ENCODE measurements at places on chromosomes 11 and 22. TPM values are rescaled to one million over a fixed set of nuclear protein-coding genes. Genes with fewer than 3 reads are reported as not detected.

DNA sequence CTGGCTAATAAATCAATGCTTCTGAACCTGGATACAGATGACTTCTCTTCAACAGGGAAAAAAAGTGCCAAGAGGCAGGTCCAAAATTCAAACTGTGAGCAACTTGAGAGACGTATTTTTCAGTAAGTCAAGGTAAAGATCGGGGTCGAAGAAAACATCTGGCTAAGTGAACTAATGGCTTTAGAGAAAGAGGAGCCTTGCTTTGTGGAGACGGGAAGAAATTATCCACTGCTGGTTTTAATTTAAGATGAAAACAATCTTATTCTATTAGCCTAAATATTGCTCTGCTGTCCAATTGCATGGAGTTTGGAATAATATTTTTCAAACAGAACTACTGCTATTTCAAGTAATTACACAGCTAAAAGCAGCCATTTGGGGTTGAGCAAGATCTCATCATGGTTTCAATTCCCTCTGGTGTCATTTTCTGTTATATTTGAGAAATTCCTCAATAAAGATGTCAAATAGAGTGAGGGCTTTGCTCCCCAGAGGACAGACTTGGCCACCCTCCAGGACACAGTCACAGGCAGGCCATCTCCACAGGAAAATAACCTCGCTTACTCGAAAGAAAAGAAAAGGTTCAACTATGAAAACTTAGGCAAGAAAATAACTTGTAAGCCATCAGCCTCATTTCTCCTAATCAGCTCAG, 29.8 kb downstream of the SCUBE1 start:
- no peak overlapping the region for H3K4me3 ChIP-seq
- H3K27me3 ChIP-seq: 0 out of 2 replicates have a peak, but pooled peaks cover 3% of the 10 kb centered on the region
- H3K4me1 ChIP-seq: no peaks in the 10 kb centered on the region
- DNase-seq: no peak
- no peak overlapping the region for H3K27ac ChIP-seq
- H3K36me3 ChIP-seq: no peaks in the 10 kb centered on the region

- H3K4me3 ChIP-seq: peak overlapping the region; percentile 100
- no peaks in the 10 kb centered on the region for H3K27me3 ChIP-seq
Observed at GRCh38 chr22:20919718-20920117, 2.5 kb downstream of the CRKL start.

GRCh38 chr11:39972461-39972860, 1487.0 kb downstream of the LRRC4C start:
- no peak overlapping the region for H3K27ac ChIP-seq
- no peaks in the 10 kb centered on the region for H3K27me3 ChIP-seq
- no peaks in the 10 kb centered on the region for H3K36me3 ChIP-seq
- no peaks in the 10 kb centered on the region for H3K4me1 ChIP-seq
- DNase-seq: no peak

DNA sequence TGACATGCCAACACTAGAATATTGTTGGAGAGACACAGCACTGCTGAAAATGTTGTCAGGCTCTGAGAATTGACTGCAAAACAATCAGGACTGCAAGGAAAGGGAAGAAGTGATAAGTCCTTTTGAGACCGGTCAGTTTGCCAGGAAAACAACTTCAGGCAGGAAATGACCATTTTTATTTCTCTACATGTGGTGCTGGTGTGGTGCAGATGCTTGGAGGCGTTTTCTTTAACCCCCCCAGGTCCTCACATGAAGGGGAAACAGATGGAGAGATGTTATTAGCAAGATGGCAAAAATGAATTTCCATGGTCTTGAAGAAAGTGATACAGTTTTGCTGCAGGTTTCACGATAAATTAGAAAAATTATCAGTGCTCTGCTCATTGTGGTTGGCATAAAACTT, 5.7 kb downstream of the AP2A2 start:
- peaks cover 5% of the 10 kb centered on the region for H3K36me3 ChIP-seq
- no peak for DNase-seq
- no peak overlapping the region for H3K4me3 ChIP-seq
- H3K27me3 ChIP-seq: no peaks in the 10 kb centered on the region

- H3K4me1 ChIP-seq: no peaks in the 10 kb centered on the region
- no peak overlapping the region for H3K4me3 ChIP-seq
- peaks cover 12% of the 10 kb centered on the region for H3K36me3 ChIP-seq
- DNase-seq: no peak
- H3K27me3 ChIP-seq: no peaks in the 10 kb centered on the region
- H3K27ac ChIP-seq: no peak overlapping the region
Observed at GRCh38 chr11:134153147-134153905, 70.4 kb downstream of the NCAPD3 start.

DNA sequence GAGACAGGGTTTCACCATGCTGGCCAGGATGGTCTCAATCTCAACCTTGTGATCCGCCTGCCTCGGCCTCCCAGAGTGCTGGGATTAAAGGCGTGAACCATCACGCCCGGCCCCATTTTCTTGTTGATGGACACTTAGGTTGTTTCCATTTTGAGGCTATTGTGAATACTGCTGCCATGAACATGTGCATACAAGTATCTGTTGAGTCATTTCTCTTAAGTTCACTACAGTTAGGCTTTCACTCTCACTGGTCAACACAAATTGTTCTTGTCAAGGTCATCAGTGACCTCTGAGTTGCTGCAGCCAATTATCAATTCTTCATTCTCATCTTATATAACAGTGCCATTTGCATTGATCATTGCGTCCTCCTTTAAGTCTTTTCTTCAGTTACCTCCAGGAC, 13.0 kb upstream of the ZBTB44 start:
- H3K27ac ChIP-seq: no peak overlapping the region
- H3K4me3 ChIP-seq: no peak overlapping the region
- H3K36me3 ChIP-seq: no peaks in the 10 kb centered on the region
- H3K4me1 ChIP-seq: no peaks in the 10 kb centered on the region
- no peaks in the 10 kb centered on the region for H3K27me3 ChIP-seq

DNA sequence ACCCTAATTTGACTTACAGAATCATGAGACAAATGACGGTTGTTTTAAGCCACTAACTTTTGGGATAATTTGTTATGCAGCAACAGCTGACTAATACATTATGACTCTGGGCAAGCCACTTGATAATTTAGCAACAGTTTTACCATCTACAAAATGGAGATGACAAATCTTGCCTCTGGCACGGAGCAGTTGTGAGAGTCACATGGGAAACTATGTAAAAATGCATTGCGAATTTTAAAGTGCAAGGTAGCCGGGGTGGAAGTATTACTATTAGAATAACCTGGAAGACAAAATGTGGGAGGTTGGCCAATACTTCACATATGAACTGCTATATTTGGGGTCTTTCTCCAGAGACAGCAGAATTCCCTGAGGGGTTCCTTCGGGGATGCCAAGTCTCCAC, 328.7 kb downstream of the CTTN start:
- H3K27me3 ChIP-seq: no peaks in the 10 kb centered on the region
- H3K27ac ChIP-seq: no peak overlapping the region
- H3K36me3 ChIP-seq: no peaks in the 10 kb centered on the region

- H3K4me3 ChIP-seq: peak within 1 kb of the TSS; percentile 84
- H3K36me3 ChIP-seq: peaks cover 35% of the 10 kb centered on the region
- H3K27me3 ChIP-seq: no peaks in the 10 kb centered on the region
- DNase-seq: no peak
Observed at GRCh38 chr11:64358907-64359711, at the start of gene RPS6KA4. RPS6KA4 (plus strand) TSS chr11:64359162; CDS start chr11:64359236, 74 bp downstream.

DNA sequence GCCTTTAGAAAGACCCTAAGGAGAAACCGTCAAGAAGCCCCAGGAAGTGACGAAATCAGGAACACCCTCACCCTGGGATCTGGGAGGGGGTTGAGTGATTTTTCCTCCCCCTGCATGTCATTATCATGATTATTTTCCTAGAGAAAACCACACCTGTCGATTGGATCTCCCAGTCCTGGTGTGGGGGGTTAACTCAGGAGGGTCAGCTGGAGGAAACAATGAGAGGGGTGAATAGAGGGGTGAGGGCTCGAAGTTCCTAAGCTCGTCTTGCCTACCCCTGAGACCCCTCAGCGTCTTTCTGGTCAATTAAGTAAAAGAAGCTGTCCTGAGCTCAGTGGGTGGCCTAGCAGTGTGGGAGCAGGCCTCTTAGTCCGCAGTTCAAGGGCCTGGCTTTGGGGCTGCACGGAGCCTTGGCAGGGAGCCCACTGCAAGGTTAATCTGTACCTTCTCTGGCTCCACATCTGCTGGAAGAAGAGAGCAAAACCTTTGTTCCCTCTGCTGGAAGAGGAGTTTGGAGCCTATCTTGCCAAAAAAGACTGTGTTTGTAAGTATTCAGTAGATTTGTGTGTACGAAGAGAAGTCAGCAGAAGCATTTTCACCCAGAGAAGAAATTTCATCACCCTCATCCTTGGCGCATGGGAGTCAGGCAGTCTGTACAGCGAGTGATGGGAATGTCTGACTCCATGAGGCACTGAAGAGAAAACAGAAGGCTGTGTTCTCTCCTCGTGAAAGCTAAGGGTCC, 34.2 kb upstream of the FTH1 start:
- no peaks in the 10 kb centered on the region for H3K27me3 ChIP-seq
- H3K4me1 ChIP-seq: peaks cover 10% of the 10 kb centered on the region
- no peak overlapping the region for H3K27ac ChIP-seq
- no peak overlapping the region for H3K4me3 ChIP-seq
- no peaks in the 10 kb centered on the region for H3K36me3 ChIP-seq
- no peak for DNase-seq

DNA sequence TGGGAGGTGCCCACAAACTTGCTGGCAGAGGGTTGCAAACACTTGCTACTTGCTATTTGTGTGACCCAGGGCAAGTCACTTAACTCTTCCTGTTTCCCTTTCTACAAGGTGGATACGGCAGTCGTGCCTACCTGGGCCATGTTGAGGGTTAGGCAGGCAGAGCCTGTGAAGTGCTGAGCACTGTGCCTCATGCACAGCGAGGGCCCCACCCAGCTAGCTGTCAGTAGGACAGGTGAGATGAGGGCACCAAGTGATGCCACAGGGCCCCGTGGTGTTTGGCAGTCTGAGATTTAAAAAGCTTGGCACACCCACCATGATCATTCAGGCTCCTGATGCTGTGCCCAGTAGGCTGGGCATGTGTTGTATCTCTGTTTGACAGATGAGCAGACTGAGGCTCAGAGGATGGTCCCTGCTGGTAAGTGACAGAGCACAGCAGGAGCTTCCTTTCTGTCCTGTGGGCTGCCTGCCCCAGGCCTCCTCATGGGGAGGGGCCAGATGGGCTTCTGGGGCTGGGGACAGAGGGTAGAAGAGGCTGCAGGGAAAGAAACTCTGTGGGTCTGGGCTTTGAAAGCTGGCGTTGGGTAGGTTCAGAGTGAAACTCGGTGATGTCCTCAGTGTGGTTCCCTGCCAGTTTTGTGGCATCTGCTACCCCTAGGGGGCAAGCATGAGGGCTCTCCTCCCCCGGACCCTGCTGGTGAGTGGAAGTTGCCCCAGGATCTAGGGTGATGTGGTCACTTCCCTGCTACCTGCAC, 59.3 kb downstream of the TSPAN18 start:
- H3K4me3 ChIP-seq: no peak overlapping the region
- no peaks in the 10 kb centered on the region for H3K4me1 ChIP-seq
- H3K36me3 ChIP-seq: no peaks in the 10 kb centered on the region
- no peaks in the 10 kb centered on the region for H3K27me3 ChIP-seq

DNA sequence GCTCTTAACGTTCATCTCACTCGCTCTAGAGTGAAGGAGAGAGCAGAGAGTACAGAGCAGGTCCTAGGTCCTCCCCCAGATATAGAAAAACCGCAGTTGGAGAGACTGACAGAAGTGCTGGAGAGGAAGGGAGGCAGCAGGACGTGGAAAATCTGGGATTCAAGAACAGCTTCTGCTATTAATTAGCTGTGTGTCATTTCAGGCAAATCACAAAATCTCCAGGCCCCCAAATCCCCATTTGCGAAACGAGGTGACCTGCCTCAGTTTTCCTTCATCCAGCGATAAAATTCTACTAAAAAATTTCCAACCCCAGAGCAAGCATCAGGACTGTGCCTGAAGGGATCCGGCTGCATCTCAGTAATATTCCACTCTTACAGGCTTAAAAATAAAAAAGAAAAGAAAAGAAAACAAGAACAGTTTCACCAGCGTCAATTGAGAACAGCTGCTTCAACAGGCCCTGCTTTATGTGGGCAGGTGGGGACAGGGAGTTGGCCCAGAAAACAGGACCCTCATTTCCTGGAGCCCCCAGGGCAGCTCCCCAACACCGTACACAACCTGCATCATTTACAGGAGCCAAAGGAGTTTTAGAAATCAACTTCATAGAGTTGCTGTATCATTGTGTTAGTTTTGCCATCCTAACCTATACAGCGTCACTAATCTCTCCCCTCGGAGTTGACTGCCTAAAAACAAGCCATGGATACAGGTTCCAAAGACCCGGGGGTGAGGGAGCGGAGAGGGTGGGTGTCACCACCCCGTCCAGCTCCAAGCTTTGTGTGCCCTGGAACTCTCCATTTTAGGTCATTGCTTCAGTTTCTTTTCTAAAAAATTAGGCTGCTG, 2.3 kb upstream of the MALAT1 start:
- peaks cover 9% of the 10 kb centered on the region for H3K36me3 ChIP-seq
- no peak for DNase-seq
- H3K4me1 ChIP-seq: peaks cover 54% of the 10 kb centered on the region
- peak overlapping the region; percentile 22 for H3K4me3 ChIP-seq
- H3K27me3 ChIP-seq: no peaks in the 10 kb centered on the region

- no peak for DNase-seq
- no peak within 1 kb of the TSS for H3K27ac ChIP-seq
- H3K4me3 ChIP-seq: no peak within 1 kb of the TSS
- H3K36me3 ChIP-seq: no peaks in the 10 kb centered on the region
- H3K27me3 ChIP-seq: no peaks in the 10 kb centered on the region
Observed at GRCh38 chr11:18046116-18046777, at the start of gene TPH1. TPH1 (minus strand) TSS chr11:18046269; CDS start chr11:18040762, 5,507 bp downstream.

DNA sequence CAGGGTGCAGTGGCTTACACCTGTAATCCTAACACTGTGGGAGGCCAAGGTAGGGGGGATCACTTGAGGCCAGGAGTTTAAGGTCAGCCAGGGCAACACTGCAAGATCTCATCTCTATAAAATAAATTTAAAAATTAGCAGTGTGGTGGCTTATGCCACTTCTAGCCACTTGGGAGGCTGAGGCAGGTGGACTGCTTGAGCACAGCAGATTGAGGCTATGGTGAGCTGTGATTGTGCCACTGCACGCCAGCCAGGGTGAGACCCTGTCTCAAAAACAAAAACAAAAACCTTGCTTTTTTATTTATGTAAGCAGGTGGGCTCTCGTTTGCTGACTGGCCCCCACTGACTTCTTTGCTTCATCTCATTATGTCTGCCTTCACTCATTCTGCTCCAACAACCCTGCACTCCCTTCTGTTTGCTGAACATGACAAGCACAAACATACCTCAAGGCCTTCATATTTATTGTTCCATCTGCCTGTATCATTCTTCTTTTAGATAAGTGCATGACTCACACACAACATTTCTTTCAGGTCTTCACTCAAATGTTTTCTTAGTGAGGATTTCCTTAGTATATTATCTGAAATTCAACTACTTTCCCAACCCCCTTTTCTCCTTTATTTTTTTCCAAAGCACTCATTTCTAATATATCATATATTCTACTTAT, 32.4 kb upstream of the CLNS1A start:
- H3K36me3 ChIP-seq: peaks cover 8% of the 10 kb centered on the region
- no peak for DNase-seq
- no peaks in the 10 kb centered on the region for H3K27me3 ChIP-seq
- no peak overlapping the region for H3K27ac ChIP-seq

Gene MGAT3
- 0.20 TPM for total RNA-seq

Gene AIFM3
- total RNA-seq: 9.7 TPM

Gene AMPD3
- total RNA-seq: 25.9 TPM

Gene SCGB1C1
- total RNA-seq: not detected

Gene DNHD1
- 8.0 TPM for total RNA-seq

Gene SHANK3
- total RNA-seq: 16.0 TPM

Gene GRIA4
- total RNA-seq: not detected

Measured in HCT116 (cell line).